ENCODE measurements at places on chromosomes 2 and 18.
A peak's percentile ranks its signal among the peaks of the same experiment; 100 is the strongest.

- DNase-seq: no peak
Measured at GRCh38 chr2:3981446-3981987, 278.1 kb downstream of the DCDC2C start.

DNA sequence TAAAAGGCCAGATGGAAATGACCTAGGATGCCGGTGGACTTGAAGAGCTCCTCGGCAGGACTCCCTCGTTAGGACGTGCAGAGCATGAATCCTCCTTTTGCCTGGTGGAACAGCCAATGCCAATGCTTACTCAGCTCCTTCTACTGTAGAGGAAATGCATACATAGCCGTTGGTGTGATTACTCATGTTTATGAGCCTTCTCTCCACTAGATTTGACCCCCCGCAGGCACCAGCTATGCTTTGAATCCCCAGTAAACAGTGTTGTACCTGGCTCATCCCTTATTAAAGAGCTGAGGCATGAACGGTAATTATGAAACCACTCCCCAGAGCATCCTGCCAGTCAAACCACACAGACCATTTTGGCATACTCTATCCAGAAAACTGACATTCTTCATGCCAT, 172.8 kb downstream of the ANTXR1 start:
- DNase-seq: no peak

GRCh38 chr2:65061146-65061909, 5.1 kb downstream of the CEP68 start:
- no peak for DNase-seq

DNA sequence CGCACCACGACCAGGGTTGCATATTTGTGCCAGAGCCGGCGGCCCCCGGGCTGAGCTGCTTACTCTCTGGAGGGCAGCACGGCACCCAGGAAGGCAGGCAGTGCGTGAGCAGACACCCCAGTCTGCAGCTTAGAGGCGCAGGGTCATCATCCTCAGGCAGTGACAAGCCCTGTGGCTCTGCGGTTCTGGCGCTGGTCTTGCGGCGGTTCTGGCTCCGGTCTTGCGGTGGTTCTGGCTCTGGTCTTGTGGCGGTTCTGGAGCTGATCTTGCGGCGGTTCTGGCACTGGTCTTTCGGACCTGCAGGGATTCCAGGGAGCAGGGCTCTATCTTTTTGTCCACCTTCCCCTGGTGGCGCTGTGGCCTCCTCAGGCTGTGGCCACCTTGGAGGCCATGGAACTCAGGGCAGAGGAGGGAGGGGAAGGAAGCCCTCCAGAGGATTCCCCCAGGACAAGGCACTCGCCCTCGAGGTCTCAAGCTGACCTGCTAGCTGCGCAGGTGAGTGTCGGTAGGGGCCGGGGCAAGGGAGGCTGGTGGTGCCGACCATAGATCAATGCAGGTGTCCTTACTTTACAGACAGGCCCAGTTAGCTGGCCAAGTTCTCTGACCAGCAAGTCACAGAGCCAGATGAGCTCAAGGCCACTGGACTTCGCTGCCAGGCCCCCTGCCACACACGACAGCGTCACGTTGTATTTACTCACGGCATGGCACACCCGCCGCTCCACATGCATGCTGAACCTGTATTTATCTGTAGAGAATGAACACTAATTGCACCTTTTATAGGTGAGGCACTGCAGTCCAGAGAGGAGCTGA, 14.9 kb downstream of the ESPNL start:
- no peak for DNase-seq

- no peak for DNase-seq
Measured at GRCh38 chr2:143939626-143940330, 580.1 kb downstream of the ZEB2 start.

DNA sequence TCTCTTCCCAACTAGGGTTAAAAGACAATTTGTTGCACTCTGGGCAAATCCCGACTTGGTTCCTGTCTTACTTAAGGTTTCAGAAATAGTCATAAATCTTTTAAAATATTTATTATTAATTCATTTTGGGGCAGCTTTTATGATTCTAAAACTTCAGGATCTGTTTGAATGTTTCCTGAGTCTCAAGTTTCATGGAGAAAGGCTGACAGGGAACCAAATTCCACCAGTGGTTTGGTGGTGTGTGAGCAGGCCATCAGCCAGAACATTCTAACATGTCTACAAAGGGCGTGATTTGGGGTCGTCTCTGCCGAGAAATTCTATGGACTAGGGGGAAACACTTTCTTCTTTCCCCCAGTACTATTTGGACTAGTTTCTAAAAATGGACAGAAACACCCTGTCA, 366.4 kb downstream of the ZNF521 start:
- no peak for DNase-seq

GRCh38 chr18:79531386-79531785, 135.7 kb downstream of the NFATC1 start:
- no peak for DNase-seq

GRCh38 chr2:36373149-36373926, 17.8 kb downstream of the CRIM1 start:
- DNase-seq: no peak

- DNase-seq: peak; percentile 74
Measured at GRCh38 chr2:56183643-56184499, at the start of gene CCDC85A. TSS of gene CCDC85A (plus strand) at chr2:56183990. CDS start at chr2:56184625, 635 bp downstream.

DNA sequence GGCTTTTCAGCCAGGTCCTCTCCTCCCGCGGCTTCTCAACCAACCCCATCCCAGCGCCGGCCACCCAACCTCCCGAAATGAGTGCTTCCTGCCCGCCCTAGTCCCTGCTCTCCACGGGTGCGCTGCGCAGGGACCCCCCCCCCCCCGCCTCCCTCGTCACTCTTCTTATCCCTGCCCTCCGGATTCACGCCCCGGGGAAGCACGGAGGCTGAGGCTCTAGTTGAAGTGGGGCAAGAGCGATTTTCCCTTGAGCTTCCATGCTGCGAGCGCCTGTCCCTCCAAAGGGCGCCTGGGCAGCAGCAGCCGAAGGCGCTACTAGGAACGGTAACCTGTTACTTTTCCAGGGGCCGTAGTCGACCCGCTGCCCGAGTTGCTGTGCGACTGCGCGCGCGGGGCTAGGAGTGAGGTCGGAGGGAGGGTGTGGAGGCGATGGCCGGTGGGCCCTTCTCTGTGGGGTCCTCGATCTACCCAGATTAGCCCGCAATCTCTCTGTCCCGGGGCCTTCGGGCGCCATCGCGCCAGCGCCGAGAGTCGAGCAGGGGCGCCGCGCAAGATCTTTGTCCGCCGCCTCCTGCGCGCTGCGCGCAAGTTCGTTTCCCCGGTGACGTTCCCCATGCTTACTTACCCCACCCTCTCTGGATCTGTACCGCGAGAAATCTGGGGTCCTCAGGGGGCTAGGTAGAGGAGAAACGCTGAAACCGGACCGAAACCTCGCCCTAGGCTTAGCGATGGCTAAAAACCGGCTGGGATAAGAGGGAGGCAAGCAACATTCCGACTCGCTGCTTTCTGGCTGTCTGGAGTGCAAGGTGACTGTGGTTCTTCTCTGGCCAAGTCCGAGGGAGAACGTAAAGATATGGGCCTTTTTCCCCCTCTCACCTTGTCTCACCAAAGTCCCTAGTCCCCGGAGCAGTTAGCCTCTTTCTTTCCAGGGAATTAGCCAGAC, 677 bp downstream of the GAD1 start:
- DNase-seq: no peak

DNA sequence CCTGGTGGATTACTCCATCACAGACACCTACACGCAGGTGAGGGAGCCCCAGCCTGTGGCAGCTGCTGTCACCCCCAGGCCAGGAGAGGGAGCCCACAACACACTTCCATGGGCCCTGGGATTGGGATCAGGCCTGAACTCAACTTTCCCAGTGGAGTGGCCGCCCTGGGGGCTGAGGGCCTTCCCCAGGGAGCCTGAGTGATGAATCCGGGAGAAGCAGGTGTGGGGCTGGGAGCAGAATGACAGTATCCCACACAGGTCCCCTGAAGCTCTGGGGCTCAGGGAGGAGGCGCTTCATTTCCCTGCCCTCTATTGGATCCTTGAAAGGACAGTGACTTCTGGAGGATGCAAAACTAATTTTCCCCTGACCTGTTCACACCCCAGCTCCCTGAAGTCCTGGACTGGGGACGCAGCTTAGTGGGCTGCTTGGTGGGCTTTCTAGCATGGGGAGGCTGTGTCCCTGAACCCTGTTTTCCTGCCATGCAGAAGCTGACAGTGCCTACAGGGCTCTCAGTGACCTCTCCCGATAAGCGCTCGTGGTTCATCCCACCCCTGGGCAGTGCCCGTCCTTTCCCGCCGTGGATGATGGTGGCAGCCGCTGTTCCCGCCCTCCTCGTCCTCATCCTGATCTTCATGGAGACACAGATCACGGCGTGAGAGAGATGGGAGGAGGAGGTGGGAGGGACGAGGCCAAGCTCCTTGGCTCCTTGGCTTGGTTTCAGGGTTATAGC, 11.0 kb downstream of the SLC4A3 start:
- no peak for DNase-seq

DNA sequence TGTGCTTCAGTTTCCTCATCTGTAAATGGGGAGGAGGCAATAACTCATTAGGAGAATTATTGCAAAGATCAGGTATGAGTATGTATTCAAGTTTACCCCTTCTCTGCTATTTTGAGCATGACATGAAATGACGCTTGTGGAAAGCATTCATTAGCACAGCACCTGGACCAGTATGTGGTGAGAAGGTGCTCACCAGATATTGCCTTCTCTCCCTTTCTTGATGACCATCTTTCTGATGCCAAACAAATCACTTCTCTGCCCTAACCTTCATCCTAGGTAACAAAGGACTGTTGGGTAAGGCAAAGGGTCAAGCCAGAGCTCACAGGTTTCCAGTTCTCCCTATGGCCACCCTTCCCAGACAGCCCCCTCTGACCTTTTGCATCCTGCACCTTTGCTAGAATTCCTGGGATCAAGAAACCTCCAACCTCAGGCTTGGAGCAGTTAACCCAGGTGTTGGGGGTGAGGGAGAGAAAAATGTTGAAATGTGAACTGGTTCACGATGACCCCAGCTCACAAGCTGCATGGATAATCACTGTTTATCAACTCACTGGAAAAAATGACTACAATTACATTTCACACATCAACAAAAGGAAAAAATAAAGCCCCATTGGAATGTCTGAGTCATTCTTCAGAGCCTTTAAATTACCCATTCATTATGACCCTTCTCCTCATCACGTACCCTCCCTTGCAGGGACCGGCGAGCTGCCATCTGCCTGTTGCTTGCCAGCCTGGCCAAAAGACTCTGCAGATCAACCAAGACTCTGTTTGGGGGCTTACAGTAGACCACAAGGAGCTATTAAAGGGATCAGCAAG, 41.6 kb downstream of the LBH start:
- DNase-seq: peak; percentile 36

DNA sequence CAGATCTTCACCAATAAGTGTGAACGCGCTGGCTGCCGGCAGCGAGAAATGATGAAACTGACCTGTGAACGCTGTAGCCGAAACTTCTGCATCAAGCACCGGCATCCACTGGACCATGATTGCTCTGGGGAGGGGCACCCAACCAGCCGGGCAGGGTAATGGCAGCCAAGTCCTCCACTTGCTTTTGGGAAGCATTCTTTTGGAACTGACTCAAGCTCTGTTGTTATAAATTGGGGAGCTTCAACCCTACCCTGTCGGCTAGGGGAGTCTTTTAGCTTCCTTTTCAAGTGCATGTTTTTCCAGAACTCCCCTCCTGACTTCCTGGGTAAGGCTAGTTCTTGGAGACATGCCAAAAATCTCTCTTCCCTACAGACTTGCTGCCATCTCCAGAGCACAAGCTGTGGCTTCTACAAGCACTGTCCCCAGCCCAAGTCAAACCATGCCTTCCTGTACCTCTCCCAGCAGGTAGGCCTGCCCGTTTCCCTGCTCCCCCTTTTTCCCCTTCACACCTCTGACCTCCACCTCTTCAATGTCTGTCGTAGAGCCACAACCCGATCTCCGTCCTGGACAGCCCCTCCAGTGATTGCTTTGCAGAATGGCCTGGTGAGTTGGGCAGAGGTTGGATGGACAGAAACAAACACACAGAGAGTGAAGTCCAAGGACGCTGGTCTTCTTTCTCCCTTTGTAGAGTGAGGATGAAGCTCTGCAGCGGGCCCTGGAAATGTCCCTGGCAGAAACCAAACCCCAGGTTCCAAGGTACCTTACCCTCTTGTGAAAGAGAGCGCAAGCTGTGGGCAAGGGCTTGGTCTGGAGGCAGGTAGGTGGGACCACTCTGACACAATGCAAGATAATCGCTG, 1.5 kb downstream of the ZFAND2B start:
- DNase-seq: no peak

DNA sequence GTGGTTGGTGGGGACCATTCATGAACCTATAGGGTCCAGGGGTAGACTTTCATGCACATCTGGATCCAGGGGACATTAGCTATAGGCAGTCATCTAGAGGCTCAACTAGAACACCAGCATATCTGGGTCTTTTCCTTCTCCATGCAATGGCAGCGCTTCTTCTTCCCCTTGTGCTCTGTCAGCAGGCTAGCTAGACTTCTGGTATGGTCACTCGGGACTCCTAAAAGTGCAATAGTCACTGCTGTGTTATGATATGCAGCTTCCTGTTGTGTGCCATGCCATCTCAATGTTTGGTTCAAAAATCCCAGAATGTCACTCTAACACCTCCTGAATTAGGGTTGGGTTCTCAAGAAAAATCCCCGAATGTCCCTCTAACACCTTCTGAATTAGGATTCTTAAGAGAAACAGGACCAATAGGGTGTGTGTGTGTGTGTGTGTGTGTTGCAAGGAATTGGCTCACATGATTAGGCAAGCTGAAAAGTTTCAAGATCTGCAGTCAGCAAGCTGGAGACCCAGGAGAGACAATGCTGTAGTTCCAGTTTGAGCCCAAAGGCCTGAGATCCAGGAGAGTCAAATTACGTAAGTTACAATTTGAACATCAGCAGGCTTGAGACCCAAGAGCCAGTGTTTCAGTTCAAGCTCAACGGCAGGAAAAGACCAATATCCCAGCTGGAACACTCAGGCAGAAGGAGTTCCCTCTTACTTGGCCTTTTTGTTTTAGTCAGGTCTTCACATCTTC, 97.1 kb upstream of the LTBP1 start:
- no peak for DNase-seq

DNA sequence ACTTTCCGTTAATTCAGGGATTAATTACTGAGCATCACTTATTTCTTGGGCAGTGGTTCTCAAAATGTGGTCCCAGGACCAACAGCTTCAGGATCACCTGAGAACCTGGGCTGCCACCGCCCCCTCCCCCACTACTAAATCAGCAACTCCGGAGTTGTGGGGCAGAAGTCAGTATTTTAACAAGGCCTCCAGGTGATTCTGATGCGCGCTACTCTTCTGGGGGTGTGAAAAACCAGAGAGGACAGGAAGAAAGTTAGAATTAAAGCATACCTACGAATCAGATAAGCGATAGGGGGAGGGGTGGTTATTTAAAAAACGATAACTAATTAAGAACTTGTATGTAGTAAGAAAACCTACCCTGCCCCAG, 319 bp downstream of the ZSCAN30 start:
- peak; percentile 18 for DNase-seq

DNA sequence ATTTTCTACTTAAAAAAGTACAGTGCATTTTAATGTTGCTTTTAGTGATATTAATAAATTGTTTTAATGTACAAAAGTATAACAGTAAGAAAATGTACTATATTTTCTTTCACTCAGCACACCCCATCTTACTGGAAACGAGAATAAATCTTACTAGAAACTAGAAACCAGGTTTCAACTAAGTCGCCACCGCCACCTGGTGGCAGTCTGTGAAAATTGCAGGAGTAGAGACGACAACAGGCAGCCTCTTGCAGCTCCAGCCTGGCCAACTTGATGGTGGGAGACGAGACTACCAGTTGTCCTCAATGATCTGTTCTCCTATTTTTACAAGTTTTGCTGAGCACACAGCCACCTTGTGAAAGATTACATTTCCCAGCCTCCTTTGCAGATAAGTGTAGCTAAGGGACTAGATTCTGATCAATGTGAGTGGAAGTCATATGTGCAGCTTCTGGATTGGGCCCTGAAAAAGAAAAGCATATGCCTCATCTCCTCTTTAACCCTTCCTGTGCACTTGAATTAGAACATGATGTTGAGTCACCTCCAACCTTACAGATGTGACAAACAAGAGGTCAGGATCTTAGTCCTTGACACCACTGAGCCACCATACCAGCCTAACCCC, 8.7 kb downstream of the OTOF start:
- peak; percentile 73 for DNase-seq

Data from stimulated activated CD4-positive, alpha-beta T cell treated with anti-CD3 and anti-CD28 coated beads, Interleukin-2, amount 100 ng/mL, for 48 hours (primary cell).